ENCODE measurements at places on chromosomes 2 and 18.

DNA sequence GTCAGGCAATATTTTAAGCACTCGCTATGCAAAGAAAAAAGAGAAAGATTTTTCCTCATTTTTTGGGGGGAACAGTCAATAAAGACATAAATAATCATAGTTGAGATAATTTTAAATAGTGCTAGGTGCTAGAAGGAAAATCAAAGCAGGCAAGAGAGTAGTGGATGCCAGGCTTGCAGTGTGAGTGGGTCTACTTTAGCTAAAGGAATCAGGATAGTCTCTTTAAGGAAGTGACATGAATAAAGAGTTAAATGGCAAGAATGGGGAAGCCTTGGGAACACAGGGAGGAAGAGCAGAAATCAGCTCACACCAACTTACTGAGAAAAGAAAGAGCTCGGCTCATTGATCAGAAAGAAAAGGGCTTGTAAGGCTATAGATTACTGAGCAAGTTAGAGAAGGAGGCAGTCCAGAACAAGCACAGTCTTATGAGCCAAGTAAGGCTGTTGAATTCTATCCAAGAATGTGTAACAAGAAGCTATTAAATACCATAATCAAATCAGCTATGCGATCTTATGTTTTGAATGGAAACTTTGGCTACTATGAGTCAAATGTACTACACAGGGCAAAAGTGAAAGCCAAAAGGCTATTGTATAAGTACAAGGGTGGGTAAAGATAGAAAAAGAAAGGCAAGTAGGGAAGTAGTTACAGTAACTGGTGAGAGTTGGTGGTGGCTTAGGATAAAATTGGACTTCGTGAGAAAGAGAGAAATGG is 833.8 kb upstream of the PIK3C3 start:
- DNase-seq, result no peak
- no peaks in the 10 kb centered on the region for H3K4me1 ChIP-seq
- no peak overlapping the region for H3K27ac ChIP-seq
- no peaks in the 10 kb centered on the region for H3K36me3 ChIP-seq

- H3K4me3 ChIP-seq, result no peak overlapping the region
- H3K27ac ChIP-seq, result no peak overlapping the region
- H3K4me1 ChIP-seq, result peaks cover 8% of the 10 kb centered on the region
Measured at GRCh38 chr2:53856272-53856671, 3.5 kb downstream of the GPR75 start.

DNA sequence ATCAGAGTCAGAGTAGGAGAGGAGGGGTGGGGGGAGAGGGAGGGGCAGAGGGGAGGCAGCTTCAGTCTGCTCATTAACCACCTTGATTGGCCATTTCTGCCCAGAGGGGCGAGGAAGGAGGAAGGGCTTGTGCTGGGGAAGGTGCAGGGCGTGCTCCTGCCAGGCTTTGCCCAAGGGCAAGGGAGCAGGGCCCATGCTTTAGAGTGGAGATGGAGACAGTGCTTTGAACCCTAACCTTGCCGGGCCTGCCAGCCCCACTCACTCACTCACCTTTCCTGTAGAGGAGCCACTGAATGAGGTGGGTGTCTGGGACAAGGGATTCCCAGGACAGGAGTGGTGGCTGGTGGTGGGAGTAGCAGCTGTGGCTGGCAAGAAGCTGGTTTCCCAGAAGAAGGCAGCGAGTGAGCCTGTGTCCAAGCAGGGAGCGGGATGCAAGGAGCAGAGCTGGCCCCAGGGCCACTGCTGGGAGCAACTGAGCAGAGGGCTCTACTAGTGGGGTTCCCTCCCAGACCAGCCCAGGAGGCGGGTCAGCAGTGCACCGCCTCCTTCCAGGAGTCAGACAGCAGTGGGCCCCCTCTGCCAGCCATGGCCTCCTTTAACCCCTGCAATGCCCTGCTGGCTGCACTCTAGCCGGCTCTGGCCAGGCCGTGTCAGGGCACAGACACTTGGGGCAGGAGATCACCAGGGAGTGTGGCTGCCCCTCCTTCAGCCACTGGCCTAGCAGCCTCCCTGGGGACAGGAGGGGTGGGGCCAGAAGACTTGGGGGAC is 3.6 kb upstream of the RUFY4 start:
- H3K4me3 ChIP-seq, result no peak overlapping the region
- peaks cover 11% of the 10 kb centered on the region for H3K4me1 ChIP-seq
- no peak for DNase-seq

- H3K4me3 ChIP-seq, result no peak overlapping the region
- no peak overlapping the region for H3K27ac ChIP-seq
- H3K36me3 ChIP-seq, result no peaks in the 10 kb centered on the region
- no peaks in the 10 kb centered on the region for H3K27me3 ChIP-seq
- no peak for DNase-seq
Measured at GRCh38 chr2:107811411-107811810, 15.3 kb upstream of the RGPD4 start.

DNA sequence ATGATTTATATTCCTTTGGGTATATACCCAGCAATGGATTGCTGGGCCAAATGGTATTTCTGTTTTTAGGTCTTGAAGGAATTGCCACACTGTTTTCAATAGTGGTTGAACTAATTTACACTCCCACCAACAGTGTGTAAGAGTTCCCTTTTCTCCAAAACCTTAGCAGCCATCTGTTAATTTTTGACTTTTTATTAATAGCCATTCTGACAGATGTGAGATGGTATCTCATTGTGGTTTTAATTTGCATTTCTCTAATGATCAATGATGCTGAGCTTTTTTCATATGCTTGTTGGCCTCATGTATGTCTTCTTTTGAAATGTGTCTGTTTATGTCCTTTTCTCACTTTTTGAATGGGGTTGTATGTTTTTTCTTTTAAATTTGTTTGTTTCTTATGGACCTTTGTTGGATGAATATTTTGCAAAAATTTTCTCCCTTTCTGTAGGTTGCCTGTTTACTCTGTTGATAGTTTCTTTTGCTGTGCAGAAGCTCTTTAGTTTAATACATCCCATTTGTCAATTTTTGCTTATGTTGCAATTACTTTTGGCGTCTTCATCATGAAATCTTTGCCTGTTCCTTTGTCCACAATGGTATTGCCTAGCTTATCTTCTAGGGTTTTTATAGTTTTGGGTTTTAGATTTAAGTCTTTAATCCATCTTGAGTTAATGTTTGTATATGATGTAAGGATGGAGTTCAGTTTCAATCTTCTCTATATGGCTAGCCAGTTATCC is 119.7 kb upstream of the XIRP2 start:
- H3K27ac ChIP-seq, result no peak overlapping the region
- DNase-seq, result no peak
- H3K36me3 ChIP-seq, result no peaks in the 10 kb centered on the region
- no peak overlapping the region for H3K4me3 ChIP-seq
- no peaks in the 10 kb centered on the region for H3K27me3 ChIP-seq
- no peaks in the 10 kb centered on the region for H3K4me1 ChIP-seq

GRCh38 chr2:165462443-165462842 is 7.1 kb upstream of the CSRNP3 start:
- H3K36me3 ChIP-seq, result no peaks in the 10 kb centered on the region
- no peaks in the 10 kb centered on the region for H3K27me3 ChIP-seq
- no peak for DNase-seq

GRCh38 chr18:36412778-36413177 is 115.3 kb downstream of the FHOD3 start:
- peaks cover 31% of the 10 kb centered on the region for H3K27me3 ChIP-seq
- no peak overlapping the region for H3K4me3 ChIP-seq
- no peak for DNase-seq

DNA sequence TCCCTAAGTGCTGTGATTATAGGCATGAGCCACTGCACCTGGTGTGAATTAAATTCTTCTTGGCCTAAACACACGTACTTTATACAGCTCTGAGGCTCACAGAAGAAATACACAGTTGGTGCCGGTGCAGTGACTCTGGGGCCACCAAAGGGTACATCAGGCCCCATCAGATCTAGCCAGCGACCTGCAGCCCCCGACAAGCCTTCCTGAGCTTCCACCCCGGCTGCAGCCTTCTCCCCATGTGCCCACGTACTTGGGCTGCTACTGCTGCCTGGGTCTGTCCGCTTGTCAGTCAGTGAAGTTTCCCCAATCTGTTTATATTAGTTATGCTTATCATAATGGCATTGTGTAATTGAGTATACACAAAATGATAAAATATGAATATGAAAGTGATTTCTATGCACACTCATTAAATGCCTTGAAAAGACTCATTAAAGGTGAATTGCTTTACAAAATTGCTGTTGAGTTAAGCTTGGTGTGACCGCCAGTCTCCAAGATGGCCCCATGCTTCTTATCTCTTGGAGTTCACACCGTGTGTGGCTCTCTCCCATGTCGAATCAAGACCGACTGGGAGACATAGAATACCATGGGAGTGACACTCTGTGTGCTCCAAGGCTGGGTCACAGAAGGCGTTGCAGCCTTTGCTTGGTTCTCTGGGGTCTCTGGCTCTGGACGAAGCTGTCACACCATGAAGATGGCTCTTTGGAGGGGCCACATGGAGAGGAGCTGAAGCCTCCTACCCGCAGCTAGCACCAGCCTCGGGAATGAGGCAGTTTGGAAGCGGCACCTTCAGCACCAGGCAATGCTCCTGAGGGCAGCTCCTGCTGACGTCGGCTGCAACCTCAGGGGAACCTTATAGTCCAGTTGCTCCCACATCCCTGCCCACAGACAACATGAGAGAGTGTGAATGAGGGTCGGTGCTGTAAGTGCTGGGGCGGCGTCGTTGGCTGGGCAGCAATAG is 29.2 kb upstream of the HPCAL1 start:
- H3K36me3 ChIP-seq, result no peaks in the 10 kb centered on the region
- H3K4me1 ChIP-seq, result peaks cover 8% of the 10 kb centered on the region
- H3K27me3 ChIP-seq, result peaks cover 3% of the 10 kb centered on the region
- no peak overlapping the region for H3K4me3 ChIP-seq

DNA sequence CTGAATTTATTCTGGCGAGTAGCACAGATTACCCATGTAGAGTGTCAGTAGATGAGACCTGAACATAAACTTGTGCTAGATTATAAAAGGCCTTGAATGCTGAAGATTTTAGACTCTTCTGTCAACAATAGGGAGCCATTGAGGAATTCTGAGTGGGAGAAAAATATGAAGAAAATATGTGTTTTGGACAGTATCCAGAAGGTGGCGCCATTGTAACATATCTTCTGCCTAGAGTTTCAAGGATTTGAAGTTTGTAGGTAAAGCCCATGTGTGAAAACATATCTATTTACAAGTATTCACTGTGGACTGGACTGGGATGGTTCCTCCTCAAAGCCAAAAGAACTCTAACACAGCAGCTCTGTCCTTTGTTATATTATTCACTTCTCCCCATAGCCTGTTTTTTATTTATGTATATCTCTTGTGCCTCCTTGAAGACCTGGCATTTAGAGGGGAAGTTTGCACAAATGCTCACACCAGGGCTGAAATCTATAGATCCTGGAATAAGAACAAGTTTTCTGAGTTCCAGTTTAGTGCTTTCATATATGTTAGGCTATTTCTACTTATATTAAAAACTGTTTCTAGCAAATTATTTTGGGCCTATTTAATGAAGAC is 124.9 kb downstream of the RDH14 start:
- H3K36me3 ChIP-seq, result no peaks in the 10 kb centered on the region
- H3K4me1 ChIP-seq, result no peaks in the 10 kb centered on the region
- H3K27me3 ChIP-seq, result peaks cover 38% of the 10 kb centered on the region
- DNase-seq, result no peak

- peaks cover 34% of the 10 kb centered on the region for H3K4me1 ChIP-seq
- peak overlapping the region; percentile 89 for H3K4me3 ChIP-seq
- H3K27me3 ChIP-seq, result no peaks in the 10 kb centered on the region
- DNase-seq, result no peak
Measured at GRCh38 chr2:238425979-238426567, 654 bp upstream of the ASB1 start.

DNA sequence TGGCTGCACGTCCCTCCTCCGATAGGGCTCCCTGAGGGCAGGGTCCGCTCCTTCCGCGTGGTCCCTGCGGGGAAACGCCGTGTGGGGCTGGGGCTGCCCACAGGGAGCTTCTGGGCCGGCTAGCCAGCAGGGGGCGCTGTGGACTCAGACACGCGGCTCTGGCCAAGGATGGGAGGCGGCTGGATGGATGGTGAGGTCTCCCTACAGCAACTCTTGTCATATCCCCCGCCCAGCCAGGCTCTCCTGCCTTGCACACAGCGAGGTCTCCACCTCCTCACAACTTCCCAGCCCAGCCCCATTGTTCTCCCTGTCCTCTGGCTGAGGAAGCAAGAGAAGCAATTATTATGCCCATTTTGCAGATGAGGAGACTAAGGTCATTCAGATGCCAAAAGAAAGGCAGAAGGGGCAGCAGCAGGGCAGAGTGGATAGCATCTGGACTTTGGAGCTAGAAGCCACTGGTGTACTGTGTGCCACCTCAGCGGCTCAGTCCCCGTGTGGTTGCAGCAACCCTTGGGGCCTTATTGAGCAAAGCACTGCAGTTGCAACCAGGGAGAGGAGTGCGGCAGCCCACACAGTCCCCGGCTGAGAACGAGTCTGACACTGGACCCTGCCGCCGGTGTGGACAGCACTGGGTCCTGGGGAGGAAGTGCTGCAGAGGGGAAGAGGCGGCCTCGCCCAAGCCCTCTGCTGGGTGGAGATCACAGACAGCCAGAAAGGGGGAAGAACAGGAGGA is 99.0 kb downstream of the ZFP36L2 start:
- no peaks in the 10 kb centered on the region for H3K36me3 ChIP-seq
- H3K4me1 ChIP-seq, result peaks cover 46% of the 10 kb centered on the region
- peak overlapping the region; percentile 22 for H3K4me3 ChIP-seq
- DNase-seq, result peak; percentile 89

DNA sequence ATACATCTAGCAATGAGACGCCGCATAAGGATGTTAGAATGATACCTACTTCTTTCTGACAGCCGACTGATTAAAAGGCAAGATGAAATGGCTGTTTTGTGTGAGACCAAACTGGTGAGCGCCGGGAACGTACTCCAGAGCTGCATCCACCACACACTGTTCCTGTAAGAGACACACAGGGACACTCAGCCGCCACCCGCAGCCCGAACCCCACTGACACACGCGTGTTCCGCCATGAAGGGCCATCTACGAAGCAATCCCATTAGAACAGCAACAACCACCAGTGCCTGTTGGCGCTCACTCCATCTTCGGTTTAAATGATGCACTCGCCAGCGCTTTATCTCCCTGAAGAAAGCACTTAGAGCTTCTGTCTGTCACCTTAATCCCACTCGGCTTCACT is 162.3 kb downstream of the LAMA1 start:
- no peak overlapping the region for H3K27ac ChIP-seq
- H3K36me3 ChIP-seq, result no peaks in the 10 kb centered on the region
- H3K4me3 ChIP-seq, result no peak overlapping the region
- H3K27me3 ChIP-seq, result no peaks in the 10 kb centered on the region
- H3K4me1 ChIP-seq, result no peaks in the 10 kb centered on the region
- DNase-seq, result no peak

- no peaks in the 10 kb centered on the region for H3K4me1 ChIP-seq
- peaks cover under 1% of the 10 kb centered on the region for H3K27me3 ChIP-seq
- H3K4me3 ChIP-seq, result no peak overlapping the region
- DNase-seq, result no peak
Measured at GRCh38 chr2:88657131-88657530, 29.9 kb upstream of the EIF2AK3 start.

- H3K36me3 ChIP-seq, result no peaks in the 10 kb centered on the region
- H3K4me1 ChIP-seq, result no peaks in the 10 kb centered on the region
- peaks cover 72% of the 10 kb centered on the region for H3K27me3 ChIP-seq
- DNase-seq, result no peak
Measured at GRCh38 chr2:236998236-236998635, 87.5 kb upstream of the COPS8 start.

Data from T-helper 17 cell (primary cell).